ENCODE measurements at places on chromosomes 5 and 9.

DNA sequence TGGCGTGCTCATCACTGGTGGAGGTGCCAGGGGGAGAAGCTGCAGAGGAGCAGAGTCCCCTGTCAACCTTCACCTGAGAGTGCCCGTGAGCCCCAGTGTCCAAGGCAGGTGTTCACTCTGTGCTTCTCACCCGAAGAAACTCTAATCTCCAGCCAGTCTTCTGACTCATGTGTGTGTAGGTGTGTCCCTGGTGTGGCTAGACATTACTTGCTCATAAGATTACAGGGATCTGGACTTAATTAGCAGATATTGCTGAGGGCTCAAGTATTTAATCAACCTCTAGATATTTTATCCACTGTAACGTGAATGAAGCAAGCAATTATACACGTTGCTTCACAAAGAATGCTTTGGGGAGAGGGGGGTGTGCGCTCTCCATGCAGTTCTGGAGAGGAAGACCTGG, 72.5 kb downstream of the MED10 start:
- no peak for DNase-seq

DNA sequence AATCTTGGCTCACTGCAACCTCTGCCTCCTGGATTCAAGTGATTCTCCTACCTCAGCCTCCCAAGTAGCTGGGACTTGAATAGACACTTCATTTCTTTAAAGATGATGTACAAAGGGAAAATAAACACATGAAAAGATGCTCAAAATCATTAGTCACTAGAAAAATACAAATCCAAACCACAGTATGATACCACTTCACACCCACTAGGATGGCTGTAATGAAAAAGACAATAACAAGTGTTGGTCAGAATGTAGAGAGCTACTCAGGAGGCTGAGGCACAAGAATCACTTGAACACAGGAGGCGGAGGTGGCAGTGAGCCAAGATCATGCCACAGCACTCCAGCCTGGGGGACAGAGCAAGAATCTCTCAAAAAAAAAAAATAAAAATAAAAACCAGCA, 13.0 kb downstream of the F2RL2 start:
- DNase-seq: no peak

DNA sequence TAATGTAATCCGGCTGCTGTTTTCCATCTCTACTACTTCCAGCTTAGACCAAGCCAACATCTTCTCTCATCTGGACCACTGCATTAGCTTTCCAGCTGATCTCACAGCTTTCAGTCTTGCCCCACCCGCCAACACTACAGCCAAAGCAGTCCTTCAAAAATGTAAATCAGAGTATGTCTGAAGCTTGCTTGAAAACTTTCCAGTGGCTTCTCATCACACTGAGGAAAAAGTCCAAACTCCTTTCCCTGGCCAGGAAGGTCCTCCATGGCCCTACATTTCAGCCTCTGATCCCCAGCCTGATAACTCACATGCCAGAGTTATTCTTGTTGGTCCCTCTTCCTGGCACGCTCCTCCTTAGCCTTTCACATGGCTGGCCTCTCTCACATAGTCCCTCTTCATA, 38.5 kb downstream of the TTC1 start:
- no peak for DNase-seq

DNA sequence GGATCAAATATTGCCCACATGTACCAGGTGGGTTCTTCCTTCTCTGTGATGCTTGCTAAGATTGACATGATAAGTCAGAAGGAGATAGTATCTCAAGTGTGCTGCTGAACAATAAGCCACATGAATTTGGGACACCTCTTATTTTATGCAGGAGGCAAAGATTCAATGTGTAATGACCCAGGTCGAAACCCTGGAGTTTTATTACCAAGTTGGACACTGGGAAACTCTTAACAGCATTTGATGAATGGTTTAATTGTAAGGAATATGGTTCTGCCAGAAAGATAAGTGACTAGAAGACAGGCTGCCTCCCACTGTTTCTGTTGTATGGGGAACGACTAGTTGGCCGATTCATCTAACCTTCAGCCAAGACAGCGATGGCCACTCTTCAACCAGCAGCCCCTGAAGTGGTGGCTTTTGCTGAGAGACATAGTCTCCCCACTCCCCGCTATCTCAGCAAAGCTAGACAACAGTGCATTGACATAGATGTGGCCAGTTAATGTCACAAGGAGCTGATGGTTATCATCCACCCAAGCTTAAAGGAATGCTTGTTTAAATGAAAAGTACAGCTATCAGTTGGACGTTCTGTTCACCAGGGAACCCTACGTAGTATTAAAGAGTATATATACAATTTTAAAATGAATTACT, 407.7 kb downstream of the KDM4C start:
- DNase-seq: no peak

Data from activated effector memory CD4-positive, alpha-beta T cell treated with anti-CD3 and anti-CD28 coated beads, Interleukin-2, amount 50 U/mL, for 16 hours (primary cell).